Hypothalamus (tissue), 51 donors: ENCODE measurements at places on chromosomes 4 and X.

GRCh38 chr4:168598191-168598590 is 101.3 kb downstream of the PALLD start:
- DNase-seq = no peak

- DNase-seq = no peak
These were observed 45.2 kb upstream of the BCOR start for GRCh38 chrX:40143001-40143400.

GRCh38 chr4:148030193-148030873 is 298.4 kb downstream of the ARHGAP10 start:
- DNase-seq = no peak

DNA sequence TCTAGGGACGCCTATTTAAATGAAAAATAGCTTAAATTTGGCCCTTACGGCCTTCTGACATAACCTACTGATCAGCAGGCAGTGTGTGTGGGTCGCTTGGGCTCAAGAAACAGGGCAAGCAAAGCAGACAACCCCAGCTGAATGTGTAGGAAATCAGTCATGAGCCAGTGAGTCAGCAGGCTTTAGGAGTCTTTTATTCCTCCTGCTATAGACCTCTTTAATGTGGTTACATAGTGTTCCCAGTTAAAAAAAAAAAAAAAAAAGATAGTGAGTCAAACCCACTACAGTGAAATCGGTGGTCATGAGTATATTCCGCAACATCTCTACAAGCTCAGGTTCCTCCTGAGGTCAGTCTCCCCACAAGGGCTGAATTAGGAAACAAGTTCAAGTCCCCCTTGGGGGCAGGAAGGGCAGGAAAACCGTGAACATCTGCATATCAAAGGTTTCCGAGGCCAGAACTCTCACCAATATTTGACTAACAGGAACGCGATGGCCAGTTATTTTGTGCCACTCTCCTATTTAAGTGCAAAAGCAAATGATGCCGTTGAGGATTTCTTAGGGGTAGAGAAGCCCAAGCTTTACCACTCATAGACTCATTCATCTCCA is 32.7 kb downstream of the ACSL1 start:
- no peak for DNase-seq

DNA sequence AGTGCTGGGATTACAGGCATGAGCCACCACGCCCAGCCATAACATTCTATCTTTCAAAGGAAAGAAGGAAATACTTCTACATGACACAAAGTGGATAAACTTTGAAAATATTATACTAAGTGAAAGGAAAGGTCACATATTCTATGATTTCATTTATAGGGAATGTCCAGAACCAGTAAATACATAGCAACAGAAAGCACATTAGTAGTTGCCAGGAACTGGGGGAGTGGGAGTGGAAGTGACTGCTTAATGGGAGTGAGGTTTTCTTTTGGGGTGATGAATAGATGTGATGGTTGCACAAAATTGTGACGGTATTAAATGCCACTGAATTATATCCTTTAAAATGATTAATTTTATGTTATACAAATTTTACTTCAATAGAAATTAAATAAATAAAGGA is 95.7 kb upstream of the IL15 start:
- DNase-seq = no peak

DNA sequence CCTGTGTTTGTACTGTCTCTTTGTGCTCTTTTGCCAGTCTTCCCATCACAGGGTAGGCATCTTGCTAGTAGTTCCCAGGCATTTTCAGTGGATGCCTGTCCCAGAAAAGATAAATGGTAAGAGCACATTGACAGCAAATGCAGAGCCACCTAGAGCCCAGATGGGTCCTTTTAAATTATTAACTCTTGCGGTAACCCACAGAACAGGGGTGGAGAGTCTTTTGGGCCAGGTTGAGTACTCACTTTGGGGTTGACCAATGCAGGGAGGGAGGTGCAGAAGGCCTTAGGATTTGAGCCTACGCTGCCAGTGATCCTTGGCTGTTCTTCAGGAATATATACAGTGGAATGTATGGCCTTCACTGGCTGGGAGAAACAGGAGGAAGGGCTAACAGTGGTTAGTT is 173.8 kb downstream of the MSN start:
- DNase-seq = no peak

GRCh38 chr4:7383266-7383665 is 51.5 kb downstream of the PSAPL1 start:
- DNase-seq = no peak

DNA sequence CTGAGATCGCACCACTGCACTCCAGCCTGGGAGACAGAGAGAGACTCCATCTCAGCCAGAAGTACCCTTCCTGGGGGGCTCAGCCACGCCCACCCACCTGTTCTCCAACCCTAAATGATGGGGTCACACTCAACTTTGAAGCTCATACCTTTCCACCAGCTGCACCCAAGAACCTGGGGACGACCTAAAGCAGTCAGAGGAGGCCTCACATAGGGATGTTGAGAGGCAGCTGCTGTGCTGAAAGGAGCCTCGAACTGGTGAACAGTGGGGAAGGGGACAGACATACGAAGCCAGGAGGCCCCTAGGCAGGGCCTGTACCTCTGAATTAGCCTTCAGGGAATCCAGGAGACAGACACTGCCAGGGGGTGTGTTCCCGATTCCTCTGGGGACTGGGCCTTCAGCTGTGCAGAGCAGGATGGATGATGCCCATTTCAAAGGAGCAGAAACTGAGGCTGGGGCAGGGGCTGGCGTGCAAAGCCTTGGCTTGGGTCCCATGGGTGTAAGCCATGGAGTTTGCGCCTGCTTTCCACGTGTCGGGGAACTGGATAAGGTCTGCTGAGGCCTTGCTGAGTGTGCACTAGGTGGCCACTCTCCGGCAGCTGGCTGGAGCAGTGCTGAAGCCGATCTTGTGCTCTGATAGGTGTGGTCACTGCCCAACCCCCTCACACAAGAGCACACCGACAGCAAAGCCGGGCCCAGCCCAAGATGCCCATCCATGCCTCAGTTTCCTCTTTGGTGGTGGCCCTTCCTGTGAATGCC is 130.8 kb downstream of the CPZ start:
- DNase-seq = no peak
